Activated CD8-positive, alpha-beta memory T cell treated with anti-CD3 and anti-CD28 coated beads, Interleukin-2, amount 10 ng/mL, durations not matched to agents 7 days and 5 days (primary cell): ENCODE measurements at places on chromosomes 1 and 21. TPM values are rescaled to one million over a fixed set of nuclear protein-coding genes. Genes with fewer than 3 reads are reported as not detected.

OVAAL gene
- not detected for total RNA-seq

S100A4 gene
- total RNA-seq, result 898 TPM

GRCh38 chr1:26161415-26162219, 2.7 kb downstream of the FAM110D start:
- DNase-seq, result peak; percentile 52

- no peak for DNase-seq
Observed at GRCh38 chr1:170666541-170667254, 2.8 kb downstream of the PRRX1 start.

DNA sequence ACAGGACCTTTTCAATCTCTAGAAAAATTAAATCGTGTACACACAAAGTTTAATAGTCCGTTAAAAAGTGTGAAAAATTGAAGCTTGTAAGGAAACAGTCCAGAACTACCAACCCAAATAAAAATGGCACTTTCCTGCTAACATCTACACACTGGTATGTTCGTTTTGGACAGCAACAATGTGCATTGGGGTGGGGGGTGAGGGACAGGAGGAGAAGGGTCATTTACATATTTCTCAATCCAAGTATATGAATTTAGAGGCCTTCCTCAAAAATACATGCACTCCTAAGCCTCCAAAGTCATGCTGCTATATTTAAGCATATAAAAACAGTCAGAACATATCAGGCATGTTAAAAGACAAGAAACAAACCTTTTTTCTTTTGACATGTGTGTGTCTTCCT, 2.5 kb downstream of the PPP1R15B start:
- peak; percentile 37 for DNase-seq
